ENCODE measurements at places on chromosomes 7 and 10. TPM values are rescaled to one million over a fixed set of nuclear protein-coding genes. Genes with fewer than 3 reads are reported as not detected.
A peak's percentile ranks its signal among the peaks of the same experiment; 100 is the strongest.

NRCAM gene
- total RNA-seq = under 0.01 TPM

GRCh38 chr10:124921261-124921660, 20.7 kb upstream of the ZRANB1 start:
- DNase-seq = no peak

ZNF777 gene
- 15.1 TPM for total RNA-seq

GRCh38 chr7:151951672-151952338, 4.4 kb upstream of the GALNTL5 start:
- DNase-seq = no peak

GRCh38 chr7:11848251-11848650, 16.3 kb upstream of the THSD7A start:
- no peak for DNase-seq

DNA sequence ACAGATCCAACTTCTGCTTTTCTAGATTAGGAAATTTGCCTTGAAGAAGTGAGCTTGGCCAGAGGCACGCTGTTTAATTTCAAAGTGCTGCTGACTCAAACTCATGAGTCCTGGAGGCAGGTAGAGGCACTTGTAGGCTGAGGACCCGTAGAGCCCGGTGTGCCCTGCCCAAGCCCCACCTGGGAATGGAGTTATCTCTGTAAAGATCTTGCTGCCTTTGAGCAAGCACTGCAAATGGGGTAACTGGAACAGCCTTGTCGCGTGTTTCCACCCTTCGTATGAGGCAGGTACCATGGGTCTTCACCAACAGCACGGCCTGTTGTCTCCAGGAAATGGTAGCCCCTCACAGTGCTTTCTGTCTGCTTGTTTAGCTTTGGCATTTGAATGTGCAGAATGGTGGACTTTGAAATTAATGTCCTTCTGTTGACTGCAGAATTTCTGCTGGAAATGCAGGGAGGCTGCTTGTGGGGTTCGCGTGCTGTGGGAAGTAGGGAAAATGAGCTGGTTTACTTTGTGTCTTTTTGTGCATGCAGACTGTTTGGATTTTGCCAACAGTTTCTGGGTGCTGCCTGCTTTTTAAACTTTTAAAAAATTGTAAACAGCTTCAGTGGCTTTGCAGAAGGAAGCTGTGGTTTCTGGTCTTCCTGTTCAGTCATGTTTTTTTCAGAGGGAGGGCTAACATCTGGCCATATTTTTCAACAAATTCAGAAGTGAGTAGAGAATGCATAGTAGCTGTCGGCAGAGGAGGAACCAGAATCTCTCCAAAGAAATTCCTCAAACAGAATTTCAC, 27.2 kb downstream of the CCM2 start:
- peak; percentile 82 for DNase-seq

SPDYE2 gene
- under 0.01 TPM for total RNA-seq

GRCh38 chr10:132264306-132264950, 43.3 kb downstream of the STK32C start:
- DNase-seq = no peak

DNA sequence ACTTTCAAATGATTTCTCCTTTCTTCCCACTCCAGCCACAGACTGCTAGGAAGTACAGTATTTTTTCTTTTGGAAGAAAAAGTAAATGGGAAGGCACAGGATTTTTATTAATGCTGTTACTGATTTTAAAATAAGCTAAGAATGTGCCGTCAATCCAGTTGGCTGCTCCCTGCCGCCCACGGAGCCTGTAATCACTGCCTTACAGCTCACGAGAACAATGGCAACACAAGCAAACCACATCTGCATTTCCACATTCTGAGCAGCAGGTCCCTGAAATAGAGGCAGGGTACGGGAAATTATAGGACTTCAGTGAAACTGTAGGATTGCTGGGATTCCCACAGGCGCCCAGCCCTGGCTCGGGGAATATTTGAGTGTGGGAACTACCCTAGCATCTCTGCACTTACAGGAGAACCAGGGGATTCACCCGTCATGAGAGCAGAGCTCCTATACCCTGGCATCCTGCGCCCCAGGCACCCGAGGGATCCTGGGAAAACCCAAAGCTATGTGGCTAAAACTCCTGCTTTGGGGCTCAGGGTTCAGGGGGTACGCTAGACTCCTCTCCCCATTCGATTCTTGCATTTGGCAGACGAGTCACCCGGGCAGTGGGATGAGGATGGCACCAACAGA, 72.9 kb upstream of the TNS3 start:
- DNase-seq = no peak

DNA sequence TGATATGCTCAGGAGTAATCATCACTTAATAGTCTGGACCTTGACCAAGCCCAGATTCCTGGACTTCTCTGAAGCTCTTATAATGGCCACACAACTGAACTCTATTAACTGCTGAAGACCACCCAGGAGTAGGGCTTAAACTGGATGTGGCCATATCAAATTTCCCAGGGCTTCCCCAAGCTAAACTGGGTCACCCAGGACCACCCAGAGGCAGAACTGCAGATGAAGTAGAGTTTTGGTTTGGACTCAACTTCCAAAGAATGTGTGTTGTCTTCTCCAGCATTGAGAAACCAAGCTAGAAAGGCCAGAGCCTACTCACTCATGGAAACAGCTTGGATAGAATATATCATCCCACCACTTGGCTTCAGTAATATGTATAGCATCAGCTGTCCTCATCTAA, 358.2 kb upstream of the MEOX2 start:
- no peak for DNase-seq

DNA sequence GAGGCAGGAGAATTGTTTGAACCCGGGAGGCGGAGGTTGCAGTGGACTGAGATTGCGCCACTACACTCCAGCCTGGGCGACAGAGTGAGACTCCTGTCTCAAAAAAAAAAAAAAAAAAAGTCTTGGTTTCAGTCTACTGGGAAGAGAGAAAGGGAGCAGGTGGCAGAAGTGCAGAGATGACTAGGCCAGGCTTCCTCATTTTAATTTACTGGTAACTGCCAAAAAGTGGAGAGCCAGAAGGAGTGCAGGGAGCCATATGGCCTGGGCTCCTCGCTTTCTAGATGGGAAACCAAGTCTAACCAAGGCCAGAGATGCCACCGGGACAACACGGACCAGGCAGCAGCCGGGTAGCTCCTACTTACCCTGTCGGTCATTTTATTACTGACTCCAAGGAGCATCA, 12.2 kb downstream of the SEPHS1 start:
- DNase-seq = no peak

ABCC2 gene
- 0.27 TPM for total RNA-seq

DNA sequence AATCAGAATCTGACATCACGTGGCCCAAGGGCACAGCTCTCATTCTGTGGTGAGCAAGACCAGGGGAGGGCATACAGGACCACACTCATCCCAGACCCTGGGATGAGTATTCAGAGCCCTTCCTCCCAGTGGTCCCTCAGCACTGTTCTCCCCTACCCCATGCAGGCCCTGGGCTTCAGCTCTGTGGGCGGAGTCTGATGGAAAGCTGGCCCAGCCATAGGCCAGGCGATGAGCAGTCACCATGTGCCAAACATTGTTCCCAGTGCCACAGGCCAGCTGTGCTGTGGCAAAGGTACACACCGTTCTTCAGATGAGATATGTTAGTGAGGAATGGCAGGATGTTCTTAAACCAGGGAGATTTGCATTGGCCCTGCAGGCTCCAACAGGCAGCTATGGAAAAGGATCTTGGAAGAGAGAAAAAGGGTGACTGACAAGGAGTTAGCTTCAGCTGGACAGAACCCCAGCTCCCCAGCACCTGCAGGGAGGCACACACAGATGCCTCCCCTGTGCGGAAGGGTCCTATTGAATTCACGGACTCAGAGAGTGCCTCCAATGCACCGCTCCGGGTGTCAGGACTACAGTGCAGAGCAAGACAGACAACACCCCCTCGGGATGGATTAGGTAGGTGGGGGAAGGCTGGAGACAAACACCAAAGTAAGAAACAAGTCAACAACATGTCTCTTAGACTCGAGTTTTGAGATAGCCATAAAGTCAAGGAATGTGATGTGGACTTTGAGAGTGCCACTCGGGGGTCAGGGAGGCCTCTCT, 596.0 kb upstream of the MGMT start:
- no peak for DNase-seq

GIMAP8 gene
- 4.8 TPM for total RNA-seq

DNA sequence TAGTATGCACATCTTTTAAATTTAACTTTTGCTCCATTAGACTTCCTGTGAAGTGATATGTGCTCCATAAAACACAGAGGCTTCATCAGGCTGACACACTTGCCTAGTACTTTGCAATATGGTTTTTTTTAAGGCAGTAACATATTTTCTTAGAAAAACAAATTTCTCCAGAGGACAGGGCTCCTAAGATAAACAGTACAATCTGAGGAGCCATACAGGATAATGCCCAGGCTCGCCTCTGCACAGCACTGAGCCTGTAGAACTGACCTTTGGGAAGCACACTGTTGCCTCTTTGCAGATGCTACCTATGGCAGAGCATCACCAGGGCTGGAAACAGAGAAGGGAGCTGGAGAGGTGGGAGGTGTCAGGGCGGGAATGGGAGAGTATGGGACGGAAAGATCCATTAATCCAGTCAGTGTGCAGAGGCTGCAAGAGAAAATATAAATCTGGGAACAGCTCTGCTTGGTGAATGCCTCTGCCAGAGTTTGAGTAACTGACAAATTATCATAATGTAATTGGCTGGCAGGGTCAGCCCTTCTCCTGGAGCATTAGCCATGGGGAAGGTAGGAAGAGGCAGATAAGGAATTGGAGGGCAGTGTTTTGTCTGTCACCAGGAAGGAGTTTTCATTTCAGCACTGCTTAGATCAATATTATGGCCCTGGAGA, 132.3 kb downstream of the CREB5 start:
- no peak for DNase-seq

DNA sequence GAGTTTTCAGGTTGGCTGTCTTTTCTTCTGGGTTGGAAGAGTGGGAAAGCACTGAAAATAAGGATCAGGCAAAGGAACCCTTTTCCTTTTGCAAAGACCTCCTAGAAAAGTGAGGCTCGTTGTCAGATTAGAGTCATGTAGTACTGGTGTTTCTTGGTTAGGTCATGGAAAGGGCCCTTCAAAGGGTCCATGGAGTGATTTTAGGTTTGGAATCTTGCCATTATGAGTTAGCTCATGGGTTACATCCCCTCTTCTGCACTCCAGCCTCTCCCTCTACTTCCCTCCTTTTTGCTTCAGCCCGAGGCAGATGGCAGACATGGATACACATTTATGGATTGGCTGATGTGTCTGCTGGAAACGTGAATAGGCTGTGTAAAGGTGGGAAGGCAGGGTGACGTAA, 47.0 kb downstream of the CREB5 start:
- DNase-seq = no peak

GRCh38 chr10:3750006-3750816, 34.8 kb downstream of the KLF6 start:
- no peak for DNase-seq

GRCh38 chr10:58817201-58817846, 304.7 kb downstream of the BICC1 start:
- no peak for DNase-seq
